Omental fat pad (tissue), 4 donors: ENCODE measurements at places on chromosomes 1 and 21. TPM values are rescaled to one million over a fixed set of nuclear protein-coding genes. Genes with fewer than 3 reads are reported as not detected.

IGSF9 gene
- total RNA-seq, result not detected

CCDC185 gene
- total RNA-seq, result not detected

MMP23B gene
- total RNA-seq, result 61.7 TPM

ANKRD45 gene
- not detected for total RNA-seq

GRCh38 chr1:97770376-97770775 is 150.5 kb downstream of the DPYD start:
- DNase-seq, result no peak

DNA sequence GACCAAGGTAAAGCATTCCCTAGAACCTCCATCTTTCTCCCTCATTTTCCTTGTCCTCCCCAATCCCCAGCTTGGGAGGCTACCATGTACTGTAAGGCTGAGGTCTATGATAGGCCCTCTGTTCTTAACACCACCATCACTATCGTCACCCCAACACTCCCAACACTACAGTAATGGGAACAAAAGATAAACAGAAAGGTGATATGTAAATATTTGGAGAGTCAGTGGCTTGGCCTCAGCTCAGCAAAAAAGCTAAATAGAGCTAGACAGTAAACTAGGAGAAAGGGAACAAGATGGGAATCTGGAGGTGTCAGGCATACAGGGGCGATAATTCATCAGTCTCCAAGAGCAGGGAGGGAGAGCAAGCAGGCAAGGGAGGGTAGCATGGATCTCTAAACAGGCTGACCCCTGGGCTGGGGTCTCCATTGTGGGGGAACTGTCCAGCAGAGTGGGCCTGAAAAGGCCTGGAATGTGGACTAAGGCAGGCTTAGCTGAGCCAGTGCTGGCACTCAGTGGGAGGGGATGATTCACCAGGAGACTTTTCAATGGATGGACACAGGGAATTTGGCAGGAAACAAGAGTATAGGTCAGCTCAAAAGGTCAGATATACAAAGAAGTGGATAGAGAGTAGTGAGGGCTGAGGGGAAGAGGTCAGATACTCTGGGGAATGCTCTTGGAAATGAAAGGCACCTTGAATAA is 6.7 kb downstream of the WNT2B start:
- no peak for DNase-seq

DNA sequence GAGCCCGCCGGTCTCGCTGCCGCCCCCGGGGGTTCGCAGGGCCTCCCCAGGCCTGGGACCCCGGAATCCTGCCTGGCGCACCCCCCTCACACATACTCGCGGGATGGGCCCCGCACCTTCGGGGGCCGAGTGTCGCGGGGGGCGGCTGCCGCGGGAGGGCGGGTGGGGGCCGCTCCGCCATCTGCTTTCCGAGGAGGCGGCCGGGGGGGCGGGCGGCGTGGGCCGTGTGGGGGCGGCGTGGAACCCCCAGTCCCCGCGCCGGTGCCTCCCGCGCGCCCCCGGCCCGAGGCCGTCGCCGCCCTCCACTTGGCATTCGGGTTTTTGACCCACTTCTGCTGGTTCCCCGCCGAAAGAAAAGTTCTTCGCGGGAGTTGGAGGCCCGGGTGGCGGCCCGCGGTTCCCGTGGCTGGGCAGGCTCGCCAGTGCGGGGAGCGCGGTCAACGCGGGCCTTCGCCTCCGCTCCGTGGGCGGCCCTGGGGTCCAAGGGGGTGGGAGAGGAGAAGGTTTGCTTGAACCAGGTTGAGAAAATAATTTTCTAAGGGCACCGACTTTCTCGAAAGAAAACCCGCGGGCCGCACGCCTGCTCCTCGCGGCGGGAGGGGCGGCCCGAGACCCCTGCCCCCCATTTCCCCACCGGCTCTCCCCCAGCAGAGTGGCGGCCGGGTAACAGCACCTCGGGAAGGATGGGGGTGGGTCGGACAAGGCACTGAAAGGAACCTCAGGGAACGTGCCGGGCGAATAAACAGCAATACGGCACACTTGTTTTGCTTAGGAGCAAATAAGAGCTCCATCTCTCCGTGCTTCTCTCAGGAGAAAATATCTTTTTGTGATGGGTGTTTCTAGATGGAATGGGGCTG is 1.6 kb downstream of the PHF13 start:
- DNase-seq, result no peak

DNA sequence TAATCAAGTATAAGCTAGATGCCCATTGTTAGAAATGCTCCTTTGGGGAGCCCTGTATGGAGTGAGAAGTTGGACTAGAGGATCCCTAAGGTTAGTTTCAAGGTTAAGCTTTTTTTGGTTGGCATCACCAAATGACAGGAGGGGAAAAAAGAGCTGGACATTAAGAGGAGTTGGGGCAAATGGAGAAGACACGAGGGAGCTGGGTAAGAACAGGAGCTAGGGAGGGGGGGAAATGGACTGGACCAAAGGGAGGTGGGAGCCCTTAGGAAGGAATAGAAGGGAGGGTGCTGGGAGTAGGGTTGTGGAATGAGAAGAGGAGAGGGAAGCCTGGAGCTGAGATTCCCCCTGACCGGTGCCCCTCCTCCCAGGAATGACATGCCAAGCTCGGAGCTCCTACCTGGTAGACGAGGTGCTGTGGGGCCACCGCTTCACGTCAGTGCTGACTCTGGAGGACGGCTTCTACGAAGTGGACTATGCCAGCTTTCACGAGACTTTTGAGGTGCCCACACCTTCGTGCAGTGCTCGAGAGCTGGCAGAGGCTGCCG is 5.9 kb downstream of the KCNJ9 start:
- DNase-seq, result no peak

DNA sequence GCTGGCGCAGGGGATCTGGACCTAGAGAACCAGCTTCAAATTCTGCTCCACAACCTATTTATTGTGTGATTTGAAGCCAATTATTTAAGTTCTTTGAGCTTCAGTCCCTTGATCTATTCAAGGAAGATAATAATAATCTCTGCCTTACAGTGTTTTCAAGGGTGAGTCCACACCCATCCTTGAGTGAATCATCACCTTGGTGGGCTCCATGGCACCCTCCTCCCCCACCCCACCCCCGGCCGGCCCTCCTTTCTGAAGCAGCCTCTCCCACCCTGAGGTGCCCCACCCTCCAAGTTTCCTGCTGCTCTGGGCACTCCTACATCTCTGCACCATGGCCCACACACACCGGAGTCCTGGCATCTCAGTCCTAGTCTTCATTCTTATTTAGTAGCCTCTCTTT is 38.3 kb downstream of the TCP10L start:
- no peak for DNase-seq

GRCh38 chr1:153546796-153547559 is 1.4 kb upstream of the S100A4 start:
- no peak for DNase-seq

- DNase-seq, result no peak
Measured at GRCh38 chr1:54474310-54475251, 68.4 kb upstream of the SSBP3 start.

GRCh38 chr1:45266151-45266801 is 59.9 kb upstream of the ZSWIM5 start:
- peak; percentile 23 for DNase-seq

DNA sequence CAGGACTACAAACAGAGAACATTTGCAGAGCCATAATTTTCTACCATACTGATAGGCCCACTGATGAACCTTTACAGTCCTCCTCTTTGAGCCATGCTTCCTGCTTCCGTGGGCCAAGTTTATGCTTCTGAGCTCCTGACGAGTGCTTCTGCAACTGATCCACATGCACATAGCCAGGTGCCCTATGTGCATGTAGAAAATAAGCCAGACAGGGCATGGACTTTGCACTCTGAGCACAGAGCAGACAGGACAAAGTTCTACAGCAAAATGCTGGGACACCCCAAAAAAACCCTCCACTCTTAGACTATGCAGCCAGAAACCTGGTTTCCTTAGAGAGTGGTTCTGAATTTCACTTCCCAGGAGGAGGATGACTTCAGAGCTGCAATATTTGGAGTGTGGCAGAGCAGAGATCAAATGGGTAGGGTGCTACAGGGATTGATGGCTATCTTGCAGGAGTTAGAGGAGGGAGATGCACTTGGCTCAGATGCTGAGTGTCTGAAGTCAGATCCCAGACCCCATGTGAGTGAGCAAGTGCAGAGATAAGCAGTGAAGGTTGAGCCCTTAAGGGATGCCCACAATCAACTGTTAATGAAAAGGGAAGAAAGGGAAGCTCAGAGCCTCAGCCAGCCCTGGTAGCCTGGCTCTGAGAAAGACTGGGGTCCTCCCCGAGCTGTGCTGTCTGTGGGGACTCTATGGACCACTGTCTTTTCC is 230.9 kb downstream of the DUSP10 start:
- DNase-seq, result no peak

GRCh38 chr1:153880962-153881361 is 41.8 kb downstream of the GATAD2B start:
- DNase-seq, result peak; percentile 86
